ENCODE measurements at places on chromosomes 1 and 21.
A peak's percentile ranks its signal among the peaks of the same experiment; 100 is the strongest.

DNA sequence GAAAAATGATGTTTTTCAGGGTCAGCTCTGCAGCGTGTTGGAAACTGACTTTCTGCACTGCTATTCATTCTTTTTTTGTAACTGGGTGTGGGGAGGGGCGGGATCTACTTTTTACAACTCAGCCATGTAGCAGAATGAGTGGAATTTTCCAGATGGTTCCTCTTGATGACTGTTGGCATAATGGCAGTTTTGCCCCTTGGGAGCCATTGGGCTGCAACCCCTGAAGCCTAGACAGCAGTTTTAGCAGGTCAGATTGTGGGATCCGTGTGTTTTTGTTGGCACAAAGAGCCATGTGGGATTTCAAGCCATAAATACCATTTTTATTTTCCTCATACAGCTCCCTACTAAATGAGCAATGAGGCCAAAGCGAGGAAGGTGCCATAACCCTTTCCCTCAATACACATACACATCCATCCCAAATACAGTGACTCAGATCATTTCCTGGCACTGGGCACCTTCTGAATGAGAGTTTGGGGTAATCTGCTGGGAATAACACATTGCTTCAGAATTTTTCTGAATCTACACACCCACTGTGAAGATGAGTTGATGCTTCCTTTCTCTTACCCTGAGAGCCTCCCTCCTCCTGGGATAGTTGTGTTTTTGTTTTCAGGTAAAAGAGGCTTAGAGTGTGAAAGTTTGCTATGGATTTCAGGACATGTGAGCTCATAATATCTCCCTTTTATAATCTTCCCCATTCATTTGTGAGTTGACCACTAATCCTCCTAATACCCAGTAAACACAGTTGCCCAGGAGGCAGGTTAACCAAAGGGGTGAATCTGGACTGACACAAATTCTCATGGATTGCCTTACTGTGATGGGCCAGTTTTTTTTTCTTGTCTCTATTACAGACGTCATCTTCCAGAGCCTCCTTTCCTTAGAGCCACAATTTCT lies 13.1 kb downstream of the S100A10 start:
- DNase-seq: no peak

DNA sequence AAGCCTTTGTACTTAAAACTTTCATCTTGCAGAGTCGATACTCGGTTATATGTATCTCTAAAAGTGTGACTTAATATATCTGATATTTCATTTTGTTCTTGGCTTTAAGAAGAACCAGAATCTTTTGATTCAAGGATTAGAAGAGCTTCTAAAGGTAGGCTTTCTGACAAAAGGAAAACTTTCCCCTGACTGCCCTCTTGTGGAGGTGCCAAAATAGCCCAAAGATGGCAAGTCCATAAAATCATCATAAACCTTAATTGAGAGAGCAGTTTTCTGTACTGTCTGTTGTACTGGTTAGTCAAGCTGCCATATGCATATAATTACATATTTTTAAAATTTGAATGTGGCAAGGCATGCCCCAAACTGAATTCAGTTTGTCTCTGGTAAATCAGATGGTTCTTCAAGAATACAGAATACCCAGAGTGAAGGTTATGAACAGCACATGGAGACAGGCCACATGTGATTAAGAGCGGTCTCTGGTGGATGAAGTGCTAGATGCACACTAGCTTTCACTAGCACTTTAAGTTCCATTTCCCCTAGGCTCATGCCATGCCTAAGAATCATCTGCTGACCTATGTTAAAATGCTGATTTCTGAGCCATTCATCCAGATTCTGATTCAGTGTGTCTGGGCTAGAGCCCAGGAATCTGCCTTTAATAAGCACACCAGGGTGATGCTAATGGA lies 27.7 kb upstream of the ELAVL4 start:
- DNase-seq: no peak

DNA sequence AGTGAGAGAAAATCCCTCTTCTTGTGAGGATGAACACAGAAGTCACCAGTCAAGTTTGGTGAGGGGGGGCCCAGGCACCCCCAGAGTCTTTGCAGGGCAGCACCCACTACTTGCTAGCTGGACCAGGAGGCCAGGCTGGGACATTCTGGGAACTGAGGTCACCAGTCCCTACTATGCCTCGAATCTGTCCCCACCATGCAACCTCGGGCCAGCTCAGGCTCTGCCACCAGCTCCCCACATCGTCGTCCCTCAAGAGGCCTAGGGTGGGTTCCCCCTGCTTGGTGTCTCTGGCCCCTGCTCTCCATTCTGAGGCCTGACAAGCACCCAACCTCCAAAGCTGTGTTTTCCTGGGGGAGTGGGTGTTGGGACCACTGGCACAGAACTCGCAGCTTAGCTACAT lies 22.2 kb upstream of the ZNF678 start:
- no peak for DNase-seq

- DNase-seq: no peak
These were observed 79.7 kb downstream of the TBX19 start for GRCh38 chr1:168360151-168361021.

GRCh38 chr1:19311503-19311930 lies 427 bp downstream of the AKR7A2 start:
- DNase-seq: no peak

- DNase-seq: peak; percentile 25
These were observed 140.0 kb downstream of the SLC45A1 start for GRCh38 chr1:8457760-8458381.

GRCh38 chr1:91633438-91633837 lies 132.8 kb downstream of the CDC7 start:
- no peak for DNase-seq

GRCh38 chr1:230332061-230332460 lies 94.1 kb downstream of the PGBD5 start:
- no peak for DNase-seq

GRCh38 chr1:17319561-17320350 lies 11.8 kb downstream of the PADI4 start:
- no peak for DNase-seq

DNA sequence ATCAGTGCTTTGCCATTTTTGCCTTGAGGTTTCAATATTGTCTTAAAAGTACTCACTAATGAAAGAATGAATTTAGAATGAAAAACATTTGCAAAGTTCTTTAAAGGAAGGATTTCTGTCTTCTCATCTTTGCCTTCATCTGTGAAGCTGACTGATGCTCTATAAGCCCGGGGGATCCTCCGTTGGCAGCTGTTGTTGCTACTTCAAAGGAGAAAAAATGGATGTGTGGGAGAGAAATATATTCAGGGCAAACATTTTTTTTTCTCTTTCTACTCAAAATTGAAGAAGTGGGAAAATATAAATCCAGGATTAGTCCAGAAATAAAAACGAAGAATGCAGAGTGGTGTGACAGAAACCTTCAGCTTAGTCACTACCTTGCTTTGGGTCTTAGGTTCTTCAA lies 142.5 kb downstream of the OLFM3 start:
- no peak for DNase-seq

- DNase-seq: no peak
These were observed 86.1 kb downstream of the DSCAM start for GRCh38 chr21:40760821-40761220.

- no peak for DNase-seq
These were observed 14.6 kb downstream of the OTUD7B start for GRCh38 chr1:149995927-149996326.

DNA sequence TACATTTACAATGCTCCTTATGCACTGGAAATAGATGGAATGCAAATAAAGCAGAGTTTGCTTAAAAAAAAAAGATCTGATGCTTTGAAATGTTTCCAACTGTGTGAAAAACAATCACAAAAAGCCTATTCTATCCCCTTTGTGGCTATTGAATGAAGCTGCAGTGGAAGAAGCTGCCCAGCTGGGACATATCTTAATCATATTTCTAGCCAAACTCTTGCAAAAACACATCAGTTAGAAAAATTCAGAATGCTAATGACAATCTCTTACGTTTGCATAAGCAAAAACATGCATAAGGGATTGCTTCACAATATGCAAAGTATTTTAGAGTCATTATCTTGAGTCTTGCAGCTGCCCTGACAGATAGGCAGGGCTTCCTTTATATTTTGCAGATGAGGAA lies 526.4 kb upstream of the USP24 start:
- DNase-seq: no peak

GRCh38 chr1:64963466-64963865 lies 2.9 kb downstream of the JAK1 start:
- no peak for DNase-seq

GRCh38 chr1:21212126-21212525 lies 35.4 kb upstream of the EIF4G3 start:
- DNase-seq: no peak

GRCh38 chr1:185681034-185681633 lies 53.1 kb upstream of the HMCN1 start:
- DNase-seq: peak; percentile 57

- DNase-seq: peak; percentile 46
These were observed 893 bp downstream of the RCC2 start for GRCh38 chr1:17438318-17439249.

Data from AML-193 (cell line).